Activated T-helper 2 cell treated with anti-CD3 and anti-CD28 coated beads, Interferon-gamma antibody, Interleukin-2, Interleukin-4, amounts not matched to agents 10 μg/mL and 5 μg/mL and 100 μg/mL, durations not matched to agents 14 hours and 24 hours and 36 hours (primary cell): ENCODE measurements at places on chromosomes 2 and 18.

DNA sequence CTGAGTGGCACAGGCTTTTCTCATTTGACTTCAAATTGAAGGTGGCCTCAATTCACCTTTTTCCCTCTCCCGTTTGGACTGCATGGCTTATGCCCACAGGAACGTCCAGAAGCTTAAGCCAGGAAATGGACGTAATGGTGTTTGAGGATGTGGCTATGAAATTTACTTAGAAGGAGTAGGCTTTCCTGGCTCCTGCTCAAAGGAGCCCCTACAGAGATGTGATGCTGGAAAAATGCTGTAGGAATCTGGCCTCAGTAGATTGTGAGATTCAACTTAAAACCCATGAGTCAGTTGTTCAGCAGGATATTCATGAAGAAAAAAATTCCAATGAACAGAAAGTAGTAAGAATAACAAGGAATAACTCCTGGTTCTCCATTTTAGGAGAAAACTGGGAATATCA is 129.0 kb downstream of the ICOS start:
- no peak overlapping the region for H3K27ac ChIP-seq
- peaks cover 24% of the 10 kb centered on the region for H3K27me3 ChIP-seq
- no peak overlapping the region for H3K4me3 ChIP-seq
- peaks cover 4% of the 10 kb centered on the region for H3K4me1 ChIP-seq
- DNase-seq, result no peak

- no peaks in the 10 kb centered on the region for H3K4me1 ChIP-seq
- H3K4me3 ChIP-seq, result no peak overlapping the region
- no peaks in the 10 kb centered on the region for H3K36me3 ChIP-seq
- H3K27ac ChIP-seq, result no peak overlapping the region
- no peak for DNase-seq
Observed at GRCh38 chr2:218021536-218022071, 18.8 kb upstream of the TNS1 start.

GRCh38 chr18:79400091-79400590 is 4.4 kb downstream of the NFATC1 start:
- no peak overlapping the region for H3K27ac ChIP-seq
- no peak overlapping the region for H3K4me3 ChIP-seq
- peaks cover 62% of the 10 kb centered on the region for H3K36me3 ChIP-seq
- H3K4me1 ChIP-seq, result peaks cover 50% of the 10 kb centered on the region
- DNase-seq, result no peak

DNA sequence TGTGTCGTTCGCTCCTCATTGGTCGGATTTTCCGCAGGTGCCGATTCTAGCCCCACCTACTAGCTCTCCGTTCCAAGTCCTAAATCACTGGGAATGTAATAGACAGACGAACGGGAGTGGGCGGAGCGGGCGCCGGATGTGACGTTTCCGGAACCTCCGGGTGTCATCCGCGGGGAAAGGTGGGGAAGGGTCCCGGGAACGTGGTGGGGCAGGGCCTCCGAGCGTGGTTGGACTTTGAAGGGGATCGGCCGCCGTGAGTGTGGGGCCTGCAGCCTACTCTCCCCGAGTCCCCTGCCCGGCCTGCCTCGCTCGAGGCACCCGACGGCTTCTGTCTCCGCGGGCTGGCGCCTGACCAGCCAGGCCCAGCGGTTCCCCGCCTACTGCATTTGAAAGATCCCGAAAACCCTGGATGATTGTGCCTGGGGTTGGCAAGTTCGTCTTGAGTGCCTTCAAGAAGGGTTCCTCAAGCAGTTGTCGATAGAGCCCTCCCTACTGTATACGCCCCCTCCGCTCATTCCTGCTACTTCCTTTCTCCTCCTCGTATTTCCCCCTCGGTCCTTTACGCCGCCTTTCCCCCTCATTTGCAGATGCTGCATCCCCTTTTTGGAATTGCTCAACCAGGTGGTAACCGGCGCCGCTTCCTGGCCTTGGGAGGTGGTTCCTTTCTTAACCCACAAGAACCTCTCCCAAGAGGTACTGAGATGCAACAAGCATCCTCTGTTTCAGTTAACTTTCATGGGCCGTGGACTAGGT is at the start of gene STAMBP:
TSS of gene STAMBP (plus strand) at position 144 of the 753 bp plus-strand sequence. CDS start 1,896 bp downstream, outside the sequence.
- H3K27me3 ChIP-seq, result peaks cover 3% of the 10 kb centered on the region
- peak within 1 kb of the TSS; percentile 98 for H3K27ac ChIP-seq
- H3K4me3 ChIP-seq, result peak within 1 kb of the TSS; percentile 99
- peaks cover 44% of the 10 kb centered on the region for H3K4me1 ChIP-seq

DNA sequence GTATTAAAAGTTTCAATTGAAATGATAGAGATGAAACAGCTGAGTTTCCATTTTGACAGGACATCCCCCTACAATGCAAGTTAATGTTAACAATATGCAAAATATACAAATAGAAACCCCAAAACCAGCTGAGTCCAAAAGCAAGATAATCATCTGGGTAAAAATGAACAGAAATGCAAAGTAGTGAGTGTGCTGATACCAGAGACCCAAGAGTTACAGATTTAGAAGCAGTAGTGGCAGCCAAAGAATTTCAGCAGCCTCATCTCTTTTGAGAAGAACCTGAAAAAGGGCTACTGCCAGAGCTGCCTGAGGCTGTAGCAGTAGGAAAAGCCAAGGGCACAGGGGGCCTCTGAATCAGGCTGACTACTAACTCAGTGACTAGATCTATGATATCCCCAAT is 82.6 kb downstream of the THADA start:
- no peak overlapping the region for H3K27ac ChIP-seq
- H3K4me3 ChIP-seq, result no peak overlapping the region
- no peaks in the 10 kb centered on the region for H3K27me3 ChIP-seq
- peaks cover 36% of the 10 kb centered on the region for H3K4me1 ChIP-seq

GRCh38 chr2:197453914-197454398 is 604 bp downstream of the COQ10B start:
- H3K27ac ChIP-seq, result peak overlapping the region; percentile 100
- peaks cover 12% of the 10 kb centered on the region for H3K36me3 ChIP-seq
- H3K27me3 ChIP-seq, result no peaks in the 10 kb centered on the region
